ENCODE measurements at places on chromosomes 4 and X.

DNA sequence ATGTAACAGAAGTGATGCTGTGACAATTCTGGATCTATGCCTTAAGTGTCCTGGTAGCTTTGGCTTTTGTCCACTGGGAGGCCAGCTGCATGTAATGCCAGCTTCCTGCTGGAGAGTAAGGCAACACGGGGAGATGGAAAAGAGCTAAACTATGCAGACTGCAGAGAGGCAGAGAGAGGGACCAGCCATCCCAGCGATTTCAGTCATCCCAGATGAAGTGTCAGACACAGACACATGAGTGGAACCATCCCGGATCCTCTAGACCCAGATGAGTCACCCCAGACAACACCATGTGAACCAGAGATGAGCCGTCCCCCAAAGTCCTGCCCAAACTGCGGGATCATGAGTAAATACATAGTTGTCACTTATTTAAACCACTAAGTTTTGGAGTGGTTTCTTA is 14.6 kb downstream of the SRPX start:
- DNase-seq, result no peak

DNA sequence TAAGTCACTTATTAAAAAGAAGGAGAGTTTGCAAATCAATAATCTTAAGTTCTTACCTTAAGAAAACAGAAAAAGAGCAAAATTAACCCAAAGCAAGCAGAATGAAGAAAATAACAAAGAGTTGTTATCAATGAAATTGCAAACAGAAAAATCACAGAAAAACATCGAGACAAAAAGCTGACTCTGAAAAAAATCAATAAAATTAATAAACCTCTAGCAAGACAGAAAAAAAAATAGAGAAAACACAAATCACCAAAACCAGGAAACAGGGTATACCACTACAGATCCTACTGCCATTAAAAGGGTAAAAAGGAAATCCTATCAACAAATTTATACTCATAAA is 17.3 kb upstream of the RBM41 start:
- no peak for DNase-seq

GRCh38 chr4:103482893-103483292 is 236.9 kb downstream of the TACR3 start:
- no peak for DNase-seq

- DNase-seq, result no peak
Observed at GRCh38 chr4:133550436-133550835, 401.3 kb downstream of the PCDH10 start.

- DNase-seq, result no peak
Observed at GRCh38 chr4:154958621-154959358, 177.7 kb downstream of the RBM46 start.

DNA sequence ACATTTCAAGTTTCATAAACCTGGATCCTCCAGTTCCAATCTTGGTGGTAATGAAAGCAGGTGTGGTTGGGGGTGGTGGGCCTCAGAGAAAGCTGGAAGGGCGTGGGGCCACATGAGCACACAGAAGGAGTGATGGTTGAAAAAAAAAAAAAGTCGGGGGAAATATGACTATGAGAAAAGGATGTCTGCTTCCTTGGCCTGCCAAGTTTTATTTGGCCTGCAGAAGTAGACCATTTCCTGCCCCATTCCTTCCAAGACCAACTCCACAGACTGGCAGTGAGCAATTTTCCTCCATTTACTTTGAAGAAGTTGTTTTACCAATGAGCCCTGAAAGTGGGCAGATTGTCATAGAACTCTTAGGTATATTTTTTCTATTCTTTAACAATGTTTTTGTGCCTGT is 43.3 kb downstream of the LNX1 start:
- DNase-seq, result no peak

GRCh38 chrX:71143508-71143907 is 1.1 kb upstream of the NLGN3 start:
- DNase-seq, result no peak

GRCh38 chrX:92247076-92247475 is 467.9 kb downstream of the PCDH11X start:
- peak; percentile 3 for DNase-seq

- DNase-seq, result no peak
Observed at GRCh38 chr4:167897116-167897515, 195.2 kb upstream of the ANXA10 start.

GRCh38 chr4:73620115-73620792 is at the start of gene RASSF6:
Gene RASSF6, minus strand, starts transcription at chr4:73620436. Its CDS starts 8,641 bp downstream, at chr4:73611795.
- no peak for DNase-seq

DNA sequence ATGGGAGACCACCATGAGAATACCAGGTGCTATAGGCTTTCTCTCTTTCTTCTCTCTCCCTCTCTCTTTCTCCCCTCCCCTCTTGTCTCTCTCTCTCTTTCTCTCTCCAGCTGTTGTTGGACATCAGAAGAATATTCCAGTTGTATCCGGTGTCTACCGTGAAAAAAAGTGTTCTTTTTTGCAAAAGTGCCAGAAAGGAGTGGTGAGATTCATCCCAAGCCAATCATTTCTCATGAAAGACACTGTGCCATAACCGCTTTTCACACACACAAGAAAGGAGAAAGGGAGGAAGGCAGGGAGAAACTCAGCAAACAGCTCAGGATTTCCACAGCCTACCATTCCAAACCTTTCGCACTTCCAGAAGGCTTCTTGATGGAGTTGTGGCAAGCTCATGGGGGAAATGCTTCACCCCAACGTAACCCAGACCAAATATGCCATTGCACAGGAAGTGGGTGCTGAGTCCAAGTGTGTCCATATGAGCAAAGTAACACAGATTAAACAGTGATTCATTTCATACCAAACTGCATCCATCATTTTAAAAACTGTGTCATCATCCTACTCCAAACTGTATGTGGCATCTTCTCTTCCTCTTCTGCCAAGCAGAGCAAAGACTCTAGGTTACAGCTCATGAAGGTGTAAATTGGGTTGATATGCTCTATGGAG is 224.0 kb downstream of the APBB2 start:
- no peak for DNase-seq

GRCh38 chr4:116374815-116375214 is 710.6 kb downstream of the TRAM1L1 start:
- no peak for DNase-seq

DNA sequence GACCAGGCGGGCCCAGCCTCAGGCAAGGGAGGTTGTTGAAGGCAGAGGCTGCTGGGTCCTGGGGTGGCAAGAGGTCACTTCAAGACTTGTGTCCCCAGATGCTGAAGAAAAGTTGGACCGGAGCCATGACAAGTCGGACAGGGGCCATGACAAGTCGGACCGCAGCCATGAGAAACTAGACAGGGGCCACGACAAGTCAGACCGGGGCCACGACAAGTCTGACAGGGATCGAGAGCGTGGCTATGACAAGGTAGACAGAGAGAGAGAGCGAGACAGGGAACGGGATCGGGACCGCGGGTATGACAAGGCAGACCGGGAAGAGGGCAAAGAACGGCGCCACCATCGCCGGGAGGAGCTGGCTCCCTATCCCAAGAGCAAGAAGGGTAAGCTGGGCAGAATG is 4.4 kb downstream of the PQBP1 start:
- DNase-seq, result no peak

DNA sequence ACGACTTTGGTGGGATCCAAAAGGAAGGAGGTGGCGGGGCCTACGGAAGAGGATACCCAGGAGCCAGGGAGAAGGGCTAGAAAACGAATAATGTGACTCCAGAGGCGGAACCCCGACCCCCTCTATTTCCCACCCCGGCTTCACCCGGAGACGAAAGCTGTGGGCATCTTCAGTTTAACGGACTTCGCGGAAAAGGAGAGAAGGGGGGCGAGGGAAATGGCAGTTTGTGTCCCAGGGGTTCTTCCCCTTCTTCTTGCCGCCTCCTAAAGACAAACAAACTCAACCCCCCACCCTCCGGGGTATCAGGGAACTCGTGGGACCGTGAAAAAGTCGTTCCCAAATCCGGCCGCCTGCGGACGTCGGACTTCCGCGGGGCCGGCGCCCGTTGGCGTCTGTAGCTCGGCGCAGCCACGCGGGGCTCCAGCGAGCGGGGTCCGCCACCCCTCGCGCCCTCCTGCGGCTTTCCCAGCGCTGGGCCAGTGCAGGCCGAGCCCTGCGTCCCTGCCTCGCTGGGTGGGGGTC is 3.6 kb upstream of the LEF1 start:
- DNase-seq, result no peak

- no peak for DNase-seq
Observed at GRCh38 chr4:1210241-1210841, 38.0 kb upstream of the SPON2 start.

DNA sequence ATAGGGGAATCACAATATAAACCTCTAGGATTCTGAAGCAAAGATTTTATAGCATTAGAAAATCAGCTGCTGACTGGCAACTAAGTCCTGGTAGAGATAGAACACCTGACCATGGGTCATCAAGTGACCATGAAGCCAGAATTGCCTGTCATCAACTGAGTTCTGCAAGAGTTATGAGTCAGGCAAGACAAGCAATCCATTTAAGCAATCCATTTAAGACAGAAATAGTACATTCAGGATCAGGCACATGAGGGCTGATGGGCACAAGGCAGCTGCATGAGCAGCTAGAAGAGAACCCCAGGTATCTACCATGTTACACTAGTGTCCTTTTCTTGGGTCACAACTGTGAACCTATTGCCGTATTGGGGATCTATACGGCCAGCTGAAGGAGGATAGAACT is 98.9 kb downstream of the SPRY1 start:
- no peak for DNase-seq

DNA sequence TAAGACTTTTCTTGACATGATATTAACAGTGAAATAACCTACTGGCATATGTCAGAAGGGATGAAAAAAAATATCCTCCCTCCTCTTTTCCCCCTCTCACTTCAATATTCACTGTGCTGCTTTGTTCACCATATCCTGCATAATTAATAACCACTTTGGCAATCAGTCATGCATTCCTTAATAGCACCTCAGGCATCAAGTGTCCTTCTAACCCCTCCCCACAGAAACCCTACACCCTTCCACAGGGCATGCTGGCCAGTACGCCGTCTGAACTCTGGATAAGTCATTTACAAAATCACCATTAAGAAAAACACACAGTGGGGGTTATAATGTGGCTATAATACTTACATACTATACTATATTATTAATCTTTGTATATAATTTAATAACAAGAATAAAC is 165.9 kb downstream of the PDGFC start:
- DNase-seq, result no peak

GRCh38 chr4:176781739-176782100 is 11.0 kb downstream of the VEGFC start:
- no peak for DNase-seq

GRCh38 chrX:16931855-16932575 is 14.4 kb upstream of the REPS2 start:
- no peak for DNase-seq

DNA sequence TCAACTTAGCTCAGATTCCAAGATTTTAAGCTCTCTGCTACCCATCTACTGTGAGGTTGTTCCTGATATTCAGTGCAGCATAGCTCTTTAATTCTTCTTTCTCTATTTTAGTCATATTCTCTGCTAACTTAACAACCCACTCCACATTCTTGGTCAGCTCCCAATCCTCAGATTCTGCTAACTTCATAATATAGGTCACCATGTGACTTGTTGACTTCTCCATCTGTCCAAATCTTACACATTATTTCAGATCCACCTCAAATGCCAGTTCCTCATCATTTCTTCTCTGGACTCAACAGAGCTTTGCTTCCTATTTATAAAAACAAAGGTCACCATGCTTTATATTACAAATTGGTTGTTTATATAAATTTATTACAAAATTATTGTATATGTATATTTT is 29.3 kb upstream of the RXFP1 start:
- DNase-seq, result no peak

DNA sequence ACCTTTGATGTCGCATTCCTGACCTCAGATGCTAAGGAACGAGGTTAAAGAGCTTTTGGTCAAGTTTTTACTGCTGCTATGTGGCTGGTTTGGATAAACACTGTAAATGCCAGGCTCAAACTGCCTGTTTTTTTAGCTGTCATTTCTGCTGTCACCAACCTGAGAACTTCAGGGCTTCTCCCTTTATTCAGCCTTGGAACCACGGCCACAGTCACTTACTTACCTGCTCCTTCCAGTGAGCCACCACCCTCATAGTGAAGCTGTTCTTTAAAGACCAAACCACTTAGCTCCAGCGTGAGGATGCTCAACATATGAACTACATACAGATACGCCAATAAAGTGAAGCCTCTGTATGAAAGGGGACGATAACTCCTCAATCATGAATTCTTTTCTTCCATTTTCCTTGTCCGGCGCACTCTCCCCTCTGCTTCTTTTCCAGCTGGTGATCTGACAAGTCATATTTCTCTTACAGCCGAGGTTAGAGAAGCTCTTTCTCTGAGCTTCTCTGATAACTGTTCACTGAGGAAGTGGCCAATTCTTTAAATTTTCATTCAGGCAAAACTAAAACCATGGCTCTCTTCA is 152.8 kb upstream of the ANK2 start:
- no peak for DNase-seq

DNA sequence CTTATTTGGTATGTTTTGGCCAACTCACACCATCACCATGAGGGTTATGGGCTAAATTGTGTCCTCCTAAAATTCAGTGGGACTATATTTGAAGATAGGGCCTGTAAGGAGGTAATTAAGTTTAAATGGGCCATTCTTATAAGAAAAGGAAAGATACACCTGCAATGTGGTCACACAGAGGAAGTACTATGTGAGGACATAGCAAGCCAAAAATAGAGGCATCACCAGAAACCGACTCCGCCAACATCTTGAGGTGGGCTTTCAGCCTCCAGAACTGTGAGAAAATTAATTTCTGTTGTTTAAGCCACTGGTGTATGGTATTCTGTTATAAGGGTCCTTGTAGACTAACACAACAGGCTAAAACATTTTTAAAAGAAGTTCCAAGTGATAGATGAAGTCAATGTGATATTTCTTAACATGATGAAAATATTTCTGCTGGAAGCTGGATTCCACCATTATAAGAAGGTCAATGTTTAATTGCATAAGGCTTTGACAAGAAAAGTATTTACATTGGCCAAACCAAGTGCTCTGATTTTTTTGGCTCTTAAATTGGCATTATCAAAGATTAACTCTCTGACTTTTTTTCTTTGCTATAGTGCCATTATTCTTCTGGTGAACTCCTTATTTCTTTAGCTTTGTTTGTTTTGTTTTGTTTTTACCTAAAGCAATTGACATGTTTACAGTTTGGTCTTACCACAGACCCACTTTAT is 540.9 kb downstream of the PPARGC1A start:
- no peak for DNase-seq

DNA sequence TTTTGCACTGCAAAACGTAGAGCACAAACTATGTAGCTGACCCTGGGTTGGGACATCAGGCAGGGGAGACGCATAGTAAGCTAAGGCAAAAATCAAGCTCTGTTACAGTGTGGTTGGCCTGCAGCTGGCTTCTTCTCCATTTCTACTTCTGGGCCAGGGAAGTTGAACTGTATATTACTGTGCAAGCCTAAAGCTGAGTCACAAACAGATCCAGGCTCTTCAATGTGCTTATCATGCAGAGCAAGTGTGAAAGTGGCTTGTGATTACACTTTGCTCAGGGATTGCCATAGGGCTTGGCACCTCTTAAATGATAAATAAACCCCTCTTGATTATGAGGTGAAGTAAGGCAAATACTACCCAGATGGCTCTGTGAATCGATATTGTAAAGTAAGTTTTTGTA is 40.5 kb downstream of the CLDN34 start:
- DNase-seq, result no peak

GRCh38 chrX:78643874-78644273 is 15.3 kb downstream of the RTL3 start:
- DNase-seq, result no peak

- DNase-seq, result no peak
Observed at GRCh38 chr4:36394352-36394903, 113.0 kb downstream of the DTHD1 start.

Measured in H54 (cell line).